Ecto neural progenitor cell (in vitro differentiated cells): ENCODE measurements at places on chromosomes 2 and 18.

DNA sequence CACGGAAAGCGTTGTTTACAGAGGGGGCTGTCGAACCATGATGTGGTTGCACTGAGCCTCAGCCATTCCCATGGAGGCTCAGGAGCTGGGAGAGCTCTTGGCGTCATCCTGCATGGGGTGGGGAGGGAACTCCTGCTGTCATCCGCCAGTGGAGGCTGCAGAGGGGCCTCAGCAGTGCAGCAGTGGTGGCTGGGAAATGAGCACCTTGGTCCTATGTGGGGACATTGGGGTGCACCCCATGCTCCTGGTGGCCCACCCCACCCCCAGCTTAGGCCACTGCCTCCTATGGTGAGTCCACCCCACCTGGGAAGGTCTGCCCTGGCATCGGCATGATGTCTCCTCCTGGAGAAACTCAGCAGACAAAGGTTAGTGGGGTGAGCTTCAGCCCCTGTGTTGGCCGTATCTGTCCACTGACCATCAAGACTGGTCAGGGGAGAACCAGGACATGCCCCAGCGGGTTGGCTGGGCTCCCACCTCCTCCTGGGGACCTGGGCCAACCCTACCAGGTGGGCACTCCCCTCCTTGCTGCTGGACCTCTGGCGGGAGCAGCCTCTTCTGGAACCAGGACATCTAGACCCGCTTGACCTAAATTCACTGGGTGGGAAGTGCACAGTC, 67.8 kb upstream of the HDAC4 start:
- no peak for DNase-seq

GRCh38 chr2:234919711-234920110, 32.1 kb upstream of the SH3BP4 start:
- no peak for DNase-seq

GRCh38 chr2:26709323-26710110, 17.0 kb downstream of the KCNK3 start:
- DNase-seq, result peak; percentile 63

GRCh38 chr18:74422541-74422940, 34.6 kb downstream of the DIPK1C start:
- DNase-seq, result no peak

GRCh38 chr18:54263904-54264336, 5.4 kb upstream of the POLI start:
- no peak for DNase-seq

- DNase-seq, result no peak
These were observed 3.1 kb upstream of the SNED1 start for GRCh38 chr2:240995041-240996021.

DNA sequence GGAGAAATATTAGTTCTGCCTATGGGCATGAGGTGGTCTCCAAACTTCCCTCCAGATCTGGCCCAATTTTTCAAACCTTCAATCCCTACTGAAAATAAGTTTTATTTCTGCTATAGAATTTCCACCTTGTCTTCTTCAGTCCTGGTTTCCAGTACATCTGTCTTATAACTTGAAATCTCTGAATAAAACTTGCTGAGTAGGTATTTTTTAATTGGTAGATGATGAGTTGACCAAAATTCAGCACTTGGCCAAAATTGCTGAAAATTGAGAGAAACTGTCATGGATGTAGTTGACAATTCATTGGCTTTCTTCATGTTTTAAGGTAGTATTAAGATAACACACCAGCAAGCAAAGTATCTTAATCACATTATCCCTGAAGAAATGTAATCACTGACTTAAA, 206.2 kb downstream of the PARD3B start:
- DNase-seq, result no peak

GRCh38 chr2:7835693-7836680, 845.9 kb upstream of the ID2 start:
- no peak for DNase-seq

- DNase-seq, result no peak
These were observed 1.6 kb upstream of the LIPG start for GRCh38 chr18:49560277-49560623.

DNA sequence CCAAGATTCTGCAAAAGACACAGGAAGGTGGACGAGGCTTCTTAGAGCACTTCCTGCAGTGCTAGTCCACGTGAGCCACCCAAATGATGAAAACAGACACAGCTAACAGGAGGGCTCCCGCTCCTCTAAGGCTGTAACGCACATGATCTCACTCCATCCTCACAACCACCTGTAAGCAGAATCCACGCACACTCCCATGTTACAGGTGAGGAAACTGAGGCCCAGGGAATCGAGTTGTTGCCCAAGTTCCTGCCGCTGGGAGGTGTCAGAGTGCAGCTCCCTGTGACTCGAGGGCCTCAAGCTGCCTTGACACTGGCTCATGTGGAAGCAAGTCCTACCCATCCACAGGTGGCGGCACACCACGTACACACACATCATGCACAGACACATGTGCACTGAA, 4.4 kb downstream of the DNMT3A start:
- DNase-seq, result peak; percentile 37

- DNase-seq, result no peak
These were observed 28.1 kb downstream of the CEP192 start for GRCh38 chr18:13019301-13019700.

- no peak for DNase-seq
These were observed 30.7 kb downstream of the FSHR start for GRCh38 chr2:49123600-49123999.

DNA sequence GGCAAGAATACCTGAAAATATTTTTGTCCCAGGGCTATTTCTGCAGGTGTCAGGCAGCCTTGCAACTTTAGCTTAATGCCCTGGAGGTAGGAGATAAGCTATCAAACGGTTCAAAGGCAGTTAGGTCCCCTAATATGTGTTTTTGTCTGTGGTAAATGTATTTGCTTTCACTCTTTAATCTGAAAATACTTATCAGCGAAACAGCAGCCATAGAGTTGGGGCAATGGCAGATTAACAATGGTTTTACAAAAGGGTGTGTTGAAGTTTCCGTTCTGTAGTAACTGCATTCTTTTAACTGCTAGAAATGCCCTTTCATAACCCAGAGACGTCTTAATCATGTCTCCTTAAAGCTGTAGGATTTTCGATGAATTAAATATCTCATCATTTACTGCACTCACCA, 265.0 kb upstream of the TRIB2 start:
- DNase-seq, result no peak

DNA sequence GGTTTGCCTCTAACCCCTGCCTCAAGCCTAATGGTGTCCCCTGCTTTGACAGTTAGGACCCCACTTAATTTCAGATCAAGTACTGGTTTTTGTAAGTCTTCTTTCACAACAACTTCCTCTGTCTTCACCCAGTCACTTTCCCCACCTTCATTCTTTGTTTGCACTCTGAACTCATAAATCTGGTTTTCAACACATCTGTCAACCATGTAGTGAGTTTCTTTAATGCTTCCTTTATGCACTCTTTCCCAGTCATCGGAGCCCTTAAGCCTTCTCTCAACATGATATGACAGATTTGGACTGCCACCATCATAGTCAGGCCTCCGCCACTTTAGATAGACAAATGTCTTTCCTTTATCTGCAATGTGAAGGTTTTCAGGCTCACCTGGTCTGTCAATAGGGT, 109.1 kb downstream of the PLEKHA3 start:
- DNase-seq, result no peak

GRCh38 chr2:109719871-109720270, 74.2 kb upstream of the RGPD5 start:
- DNase-seq, result no peak

DNA sequence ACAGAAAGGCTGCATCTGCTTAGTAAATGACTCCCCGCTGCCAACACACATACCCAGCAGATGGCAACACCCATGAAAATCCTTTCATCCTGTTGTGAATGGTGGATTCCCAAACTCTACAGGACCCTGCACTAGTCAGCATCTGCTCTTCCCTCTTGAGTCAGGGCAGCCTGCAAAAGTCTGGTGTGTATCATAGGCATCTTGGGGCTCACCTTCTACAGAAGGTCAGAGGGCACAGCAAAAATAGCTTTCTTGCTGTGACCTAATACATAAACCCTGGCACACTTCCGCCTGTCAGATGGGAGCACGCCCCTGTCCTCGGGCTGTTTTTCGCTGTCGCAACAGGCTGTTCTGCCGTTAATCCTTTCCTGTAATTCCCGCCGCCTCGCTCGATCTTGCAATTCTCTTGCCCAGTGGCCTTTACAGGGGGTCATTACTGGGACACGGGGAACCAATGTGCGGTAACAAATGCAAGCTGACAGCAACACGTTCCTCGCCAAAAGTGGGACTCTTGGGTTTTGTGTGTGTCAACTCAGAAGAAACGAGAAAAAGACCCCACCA, 19.9 kb upstream of the SCYGR1 start:
- DNase-seq, result peak; percentile 60

- DNase-seq, result no peak
These were observed 86.4 kb upstream of the RBBP8 start for GRCh38 chr18:22846697-22847096.

DNA sequence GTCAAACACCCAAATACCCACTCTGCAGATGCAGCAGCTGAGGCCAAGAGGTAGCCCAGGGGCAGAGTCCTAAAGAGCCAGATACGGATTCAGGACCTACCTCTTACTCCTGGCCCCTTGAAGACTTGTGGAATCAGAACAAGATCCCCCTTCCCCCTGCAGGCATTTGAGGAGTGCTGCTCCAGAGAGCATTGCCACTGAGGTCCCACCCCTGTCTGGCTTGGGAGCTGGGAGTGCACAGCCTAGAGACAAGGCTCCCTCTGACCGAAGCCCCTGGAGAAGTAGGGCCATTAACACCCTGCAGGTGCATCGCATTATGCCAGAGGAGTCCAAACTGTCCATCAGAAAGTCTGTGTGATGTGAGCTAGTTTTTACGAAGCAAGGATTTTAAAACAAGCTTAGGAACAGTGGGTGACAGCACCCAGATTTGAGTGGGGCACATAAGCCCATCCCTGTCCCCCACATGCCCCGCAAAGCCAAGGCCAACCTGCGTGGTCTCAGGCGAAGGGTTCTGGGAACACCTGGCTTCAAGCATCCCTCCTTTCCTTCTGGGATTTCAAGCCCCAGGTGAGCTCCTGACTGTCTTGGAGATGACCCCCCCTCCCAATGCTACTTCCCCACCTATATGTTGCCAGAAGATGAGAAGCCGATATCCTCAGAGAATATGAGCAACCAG, 48.4 kb downstream of the MTERF4 start:
- DNase-seq, result no peak

DNA sequence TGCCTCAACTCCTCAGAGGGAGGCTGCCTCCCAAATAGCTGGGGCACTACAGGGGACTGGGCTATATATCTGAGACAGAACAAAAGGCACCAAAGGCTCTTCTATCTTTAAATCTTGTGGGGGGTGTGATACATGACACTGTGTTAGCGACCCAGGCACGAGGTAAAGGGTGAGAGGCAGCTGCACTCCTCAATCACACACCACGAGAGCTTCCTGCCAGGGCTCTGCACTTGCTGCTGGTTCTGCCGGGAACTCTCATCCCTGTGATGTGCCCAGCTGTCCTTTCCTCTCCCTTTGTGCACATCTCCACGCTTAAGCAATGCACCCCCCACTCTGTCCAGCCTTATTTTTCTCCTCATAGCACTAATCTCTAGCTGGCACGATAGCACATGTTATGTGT, 32.4 kb downstream of the NPC1 start:
- DNase-seq, result no peak

- DNase-seq, result no peak
These were observed 612.1 kb downstream of the ZEB2 start for GRCh38 chr2:143907801-143908200.

- DNase-seq, result no peak
These were observed 238.8 kb downstream of the RNF152 start for GRCh38 chr18:61653823-61654551.

- no peak for DNase-seq
These were observed 33.0 kb downstream of the LANCL1 start for GRCh38 chr2:210443527-210443926.

- no peak for DNase-seq
These were observed 212.2 kb downstream of the TRIB2 start for GRCh38 chr2:12928775-12929401.

DNA sequence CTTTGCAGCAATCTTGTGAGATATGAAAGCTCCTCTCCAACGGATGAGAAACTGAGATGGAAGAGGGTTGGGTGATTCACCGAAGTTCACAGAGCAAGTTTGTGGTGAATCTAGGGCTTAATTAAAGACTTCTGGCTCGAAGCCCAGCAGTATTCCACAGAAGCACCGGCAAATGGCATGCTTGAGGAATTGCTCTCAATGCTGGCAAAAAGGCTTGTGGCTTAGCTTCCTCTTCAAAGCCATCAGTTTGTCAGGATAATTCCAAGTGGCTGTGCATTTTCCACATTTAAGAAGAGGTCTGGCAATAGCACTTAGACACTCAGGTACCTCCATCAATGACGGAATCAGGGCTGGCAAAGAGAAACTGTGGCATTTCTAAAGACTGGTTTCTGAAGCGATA, 98.7 kb upstream of the SLC66A3 start:
- DNase-seq, result no peak

DNA sequence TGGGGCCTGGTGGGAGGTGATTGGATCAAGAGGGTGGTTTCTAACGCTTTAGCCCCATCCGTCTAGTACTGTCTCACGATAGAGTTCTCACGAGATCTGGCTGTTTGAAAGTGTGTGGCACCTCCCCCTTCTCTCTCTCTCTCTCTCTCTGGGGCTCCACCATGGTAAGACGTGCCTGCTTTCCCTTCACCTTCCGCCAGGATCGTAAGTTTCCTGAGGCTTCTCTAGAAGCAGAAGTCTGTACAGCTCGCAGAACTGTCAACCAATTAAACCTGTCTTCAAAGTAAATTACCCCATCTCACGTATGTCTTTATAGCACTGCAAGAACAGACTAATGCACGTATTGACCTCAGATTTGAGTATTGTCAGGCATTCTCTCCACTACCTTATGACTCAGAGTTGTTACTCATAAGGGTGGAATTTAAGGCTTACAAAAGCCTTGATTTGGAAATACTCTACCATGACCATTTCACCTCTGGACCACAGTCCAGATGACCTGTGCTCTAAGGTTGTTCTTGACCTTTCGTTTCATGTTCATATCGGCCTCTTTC, 99.5 kb upstream of the AGAP1 start:
- DNase-seq, result no peak

DNA sequence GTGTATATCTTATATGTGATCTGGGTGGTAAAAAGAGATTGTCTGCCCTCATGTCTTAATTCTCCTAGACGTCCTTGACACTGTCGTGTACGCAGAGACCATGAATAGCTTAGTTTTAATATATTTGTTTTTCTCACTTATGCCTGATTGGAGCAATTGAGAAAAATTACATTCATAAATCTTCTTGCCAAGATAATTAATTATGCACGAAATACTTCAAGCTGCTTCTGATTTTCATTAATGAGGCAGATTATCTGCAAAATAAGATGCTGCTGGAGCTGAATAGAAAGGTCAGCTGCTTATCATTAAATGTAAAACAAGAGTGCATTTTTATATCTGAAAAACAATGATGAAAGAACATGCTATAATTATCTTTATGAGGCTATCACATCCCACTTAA, 95.9 kb downstream of the CCDC141 start:
- DNase-seq, result no peak
